Stimulated activated CD4-positive, alpha-beta T cell treated with anti-CD3 and anti-CD28 coated beads, Interleukin-15, amount 100 ng/mL, for 48 hours (primary cell): ENCODE measurements at places on chromosomes 3 and 15.

GRCh38 chr15:91589360-91589759, 264.1 kb upstream of the SLCO3A1 start:
- DNase-seq = peak; percentile 12

GRCh38 chr3:101155825-101156224, 162.6 kb upstream of the ABI3BP start:
- no peak for DNase-seq

GRCh38 chr3:39141171-39141995, 12.0 kb downstream of the CSRNP1 start:
- DNase-seq = no peak

DNA sequence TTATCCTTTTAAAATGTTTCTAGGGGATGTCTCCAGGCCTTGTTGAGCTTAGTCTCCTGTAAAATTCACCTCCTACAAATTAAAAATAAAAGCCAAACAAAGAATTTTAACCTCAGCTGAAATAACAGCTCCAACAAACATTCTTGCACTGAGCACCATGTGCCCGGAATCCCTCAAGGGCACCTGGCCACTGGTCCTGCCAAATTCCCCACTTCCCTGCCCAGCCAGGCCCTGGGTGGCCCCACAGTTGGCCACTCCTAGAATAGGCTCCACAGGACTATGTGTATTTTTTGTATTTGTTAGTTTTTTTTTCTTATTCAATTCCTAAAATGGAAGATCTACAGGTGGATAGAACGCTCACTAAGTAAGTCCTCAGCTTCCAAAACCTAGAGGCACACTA, 33.1 kb upstream of the PLA2G4E start:
- no peak for DNase-seq
